Activated naive CD8-positive, alpha-beta T cell treated with anti-CD3 and anti-CD28 coated beads for 36 hours (primary cell): ENCODE measurements at places on chromosomes 12 and 14. TPM values are rescaled to one million over a fixed set of nuclear protein-coding genes. Genes with fewer than 3 reads are reported as not detected.

The BCL7A gene
- 6.7 TPM for total RNA-seq

The OTX2 gene
- not detected for total RNA-seq

The RERGL gene
- total RNA-seq = not detected

The DPY19L2 gene
- 4.6 TPM for total RNA-seq

The TMEM30B gene
- total RNA-seq = 2.0 TPM

The SPIC gene
- not detected for total RNA-seq

The GPR135 gene
- total RNA-seq = 0.97 TPM

The KRT83 gene
- not detected for total RNA-seq

The PUS7L gene
- 26.7 TPM for total RNA-seq

The ASPG gene
- not detected for total RNA-seq

The ACSM4 gene
- not detected for total RNA-seq

The CCDC38 gene
- 0.16 TPM for total RNA-seq

The MORN3 gene
- total RNA-seq = 1.8 TPM

The PLA2G1B gene
- not detected for total RNA-seq

The SYNDIG1L gene
- not detected for total RNA-seq
